ENCODE measurements at places on chromosomes 7 and 10. TPM values are rescaled to one million over a fixed set of nuclear protein-coding genes. Genes with fewer than 3 reads are reported as not detected.

- H3K27ac ChIP-seq = peak overlapping the region; percentile 100
- DNase-seq = no peak
- H3K4me1 ChIP-seq = no peaks in the 10 kb centered on the region
These were observed 972 bp downstream of the PHYH start for GRCh38 chr10:13298748-13299436.

The AGR2 gene
- 4.1 TPM for total RNA-seq

DNA sequence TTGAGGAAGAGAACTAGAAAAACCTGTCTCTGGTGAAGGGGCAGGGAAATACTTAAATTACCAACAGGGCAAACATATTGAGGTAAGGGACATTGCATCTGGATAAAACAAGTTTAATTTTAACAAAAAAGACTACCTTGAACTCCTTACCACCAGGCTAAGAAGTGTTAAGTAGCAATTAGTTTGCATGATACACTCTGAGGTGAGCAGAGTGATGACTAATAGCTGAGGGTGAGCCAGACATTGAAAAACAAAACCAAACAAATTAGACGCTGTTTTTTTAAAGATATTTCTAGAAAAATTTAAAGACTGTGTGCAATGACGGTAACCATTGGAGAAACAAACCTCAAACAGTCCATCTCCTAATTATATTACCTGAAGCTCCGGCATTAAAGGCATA is 105.9 kb downstream of the ANKRD7 start:
- H3K27ac ChIP-seq = no peak overlapping the region
- H3K4me3 ChIP-seq = no peak overlapping the region

The GNB2 gene
- total RNA-seq = 191 TPM

The SORCS1 gene
- 1.2 TPM for total RNA-seq

The MEOX2 gene
- total RNA-seq = 7.5 TPM

DNA sequence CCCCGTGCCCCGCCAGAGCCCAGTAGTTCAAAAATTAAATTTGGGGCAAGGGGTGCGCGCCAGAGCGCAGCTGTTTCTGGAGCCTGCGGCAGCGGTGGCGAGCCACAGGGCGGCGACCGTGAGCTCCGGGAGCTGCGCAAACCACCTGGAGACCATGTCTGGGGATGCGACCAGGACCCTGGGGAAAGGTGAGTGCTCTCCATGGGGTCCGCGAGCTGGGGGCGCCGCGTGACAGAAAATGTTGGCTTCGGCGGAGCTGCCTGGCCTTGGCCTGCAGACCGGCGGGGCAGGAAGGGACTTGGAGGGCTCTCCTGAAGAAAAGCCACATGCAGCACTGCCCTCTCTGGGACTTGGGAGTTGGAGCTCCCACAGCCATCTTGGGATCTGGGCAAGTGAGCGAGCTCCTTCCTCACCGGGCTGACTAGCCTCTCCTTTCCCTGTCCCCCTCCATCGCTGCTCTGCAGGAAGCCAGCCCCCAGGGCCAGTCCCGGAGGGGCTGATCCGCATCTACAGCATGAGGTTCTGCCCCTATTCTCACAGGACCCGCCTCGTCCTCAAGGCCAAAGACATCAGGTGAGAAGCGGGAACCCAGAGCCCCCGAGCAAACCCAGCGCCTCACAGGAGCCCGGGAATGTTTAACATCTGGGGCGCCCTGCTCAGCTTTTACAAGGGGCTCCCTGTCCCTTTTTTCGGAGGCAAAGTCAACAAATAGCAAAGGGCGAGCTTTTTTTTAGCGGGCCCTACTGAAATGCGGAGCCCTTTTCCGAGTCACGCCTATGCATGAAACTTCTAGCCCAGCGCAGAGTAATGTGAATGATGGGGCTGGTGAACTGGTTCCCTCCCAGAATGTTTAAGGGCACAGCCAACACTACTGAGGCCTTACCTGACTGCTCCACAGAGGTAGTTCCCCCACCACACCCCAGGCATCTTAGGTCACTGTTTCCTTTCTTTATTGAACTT is 6.1 kb downstream of the GSTO2 start:
- no peaks in the 10 kb centered on the region for H3K27me3 ChIP-seq
- H3K36me3 ChIP-seq = no peaks in the 10 kb centered on the region
- peak; percentile 68 for DNase-seq
- no peak overlapping the region for H3K27ac ChIP-seq
- H3K4me3 ChIP-seq = peak overlapping the region; percentile 7

DNA sequence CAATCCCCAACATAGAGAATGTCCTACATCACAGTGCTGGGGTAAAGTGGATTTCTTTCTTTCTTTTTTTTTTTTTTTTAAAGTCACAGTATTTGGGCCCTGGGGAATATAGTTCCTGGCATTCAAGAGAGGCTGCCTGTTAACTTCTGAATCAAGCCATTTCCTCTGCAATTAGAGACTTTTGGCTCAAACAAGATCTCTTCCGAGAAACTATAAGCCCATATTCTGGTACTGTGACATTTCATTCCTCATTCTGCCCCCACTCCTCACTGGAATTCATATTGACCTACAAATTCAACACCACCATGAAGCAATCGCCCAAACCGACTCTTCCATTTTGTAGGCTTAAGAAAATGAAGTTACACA is 187.4 kb downstream of the PHTF2 start:
- no peak overlapping the region for H3K27ac ChIP-seq
- H3K4me1 ChIP-seq = no peaks in the 10 kb centered on the region
- no peaks in the 10 kb centered on the region for H3K36me3 ChIP-seq
- no peaks in the 10 kb centered on the region for H3K27me3 ChIP-seq
- DNase-seq = no peak

The ANXA8L1 gene
- not detected for total RNA-seq

GRCh38 chr7:40977533-40977932 is 725.4 kb downstream of the INHBA start:
- no peaks in the 10 kb centered on the region for H3K36me3 ChIP-seq
- no peak overlapping the region for H3K4me3 ChIP-seq
- no peaks in the 10 kb centered on the region for H3K4me1 ChIP-seq
- H3K27ac ChIP-seq = no peak overlapping the region

The RHOBTB1 gene
- 10.5 TPM for total RNA-seq

DNA sequence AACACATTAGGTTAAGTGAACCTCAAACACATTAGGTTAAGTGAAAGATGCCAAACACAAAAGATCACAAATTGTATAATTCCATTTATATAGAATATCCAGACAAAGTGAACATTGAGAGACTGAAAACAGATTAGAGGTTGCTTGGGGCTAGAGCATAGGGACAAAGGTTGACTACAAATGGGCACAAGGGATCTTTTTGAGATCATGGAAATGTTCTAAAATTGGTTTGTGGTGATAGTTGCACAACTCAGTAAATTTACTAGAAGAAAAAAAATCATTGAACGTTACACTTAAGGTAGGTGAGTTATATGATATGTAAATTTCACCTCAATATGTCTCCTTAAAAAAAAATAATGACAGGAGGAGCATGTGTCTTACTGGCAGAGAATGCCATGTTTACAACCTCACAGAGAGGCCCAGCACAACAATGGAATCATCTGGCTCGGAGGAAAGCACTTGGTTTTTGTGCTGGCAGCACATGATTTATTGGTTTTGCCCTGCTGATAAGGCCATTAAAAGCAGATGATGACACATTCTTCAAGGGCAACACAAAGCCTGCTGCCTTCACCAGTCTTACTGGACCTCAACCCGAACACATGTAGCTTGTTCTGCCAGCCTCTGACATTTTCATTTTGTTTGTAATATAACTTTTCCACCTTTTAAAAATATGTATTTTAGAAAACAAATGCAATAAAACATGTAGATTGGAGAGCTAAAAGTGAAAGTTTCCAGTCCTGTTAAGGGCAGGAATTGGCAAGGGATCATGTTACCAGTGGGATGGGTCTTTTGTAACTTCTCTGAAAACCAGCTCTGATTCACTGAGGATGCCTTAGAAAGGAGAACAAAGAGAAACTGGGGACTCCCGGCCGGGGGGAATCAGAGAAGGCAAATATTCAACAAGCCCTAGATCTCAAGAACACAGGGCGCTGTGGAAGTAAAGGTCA is 11.9 kb upstream of the LMOD2 start:
- H3K27me3 ChIP-seq = no peaks in the 10 kb centered on the region
- DNase-seq = peak; percentile 5

DNA sequence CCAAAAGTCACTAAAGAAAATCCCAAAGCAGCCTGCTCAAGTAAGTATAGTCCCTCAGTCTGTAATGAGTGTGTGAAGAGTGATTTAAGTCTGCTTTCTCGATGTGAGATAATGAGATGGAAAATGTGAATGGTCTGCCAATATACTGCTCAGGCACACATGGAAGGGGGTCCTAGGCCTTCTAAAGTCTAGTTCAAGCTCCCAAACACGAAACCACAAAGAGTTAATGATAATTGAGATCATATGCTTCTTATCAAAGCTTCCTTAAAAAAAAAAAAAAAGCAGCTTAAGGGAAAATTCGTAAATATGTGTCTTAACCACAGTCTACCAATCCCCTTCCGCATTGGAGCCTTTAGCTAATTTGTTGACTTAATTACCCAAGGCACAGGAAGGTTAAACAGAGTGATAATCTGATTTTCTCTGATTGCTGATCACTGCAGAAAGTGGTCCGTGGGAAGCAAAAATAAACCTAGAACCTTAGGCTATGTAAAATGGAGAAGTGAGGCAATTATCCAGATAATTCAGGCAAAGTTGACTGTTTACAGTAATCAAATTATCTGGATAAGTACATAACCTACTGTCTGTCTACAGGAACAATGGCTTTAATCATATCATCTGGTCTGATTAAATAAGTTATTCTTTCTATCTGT is 172.9 kb downstream of the MBL2 start:
- H3K36me3 ChIP-seq = no peaks in the 10 kb centered on the region
- no peak overlapping the region for H3K27ac ChIP-seq
- H3K4me1 ChIP-seq = no peaks in the 10 kb centered on the region
- H3K4me3 ChIP-seq = no peak overlapping the region
- no peaks in the 10 kb centered on the region for H3K27me3 ChIP-seq
- DNase-seq = no peak

The TMEM213 gene
- not detected for total RNA-seq

The AOC1 gene
- total RNA-seq = 0.22 TPM

DNA sequence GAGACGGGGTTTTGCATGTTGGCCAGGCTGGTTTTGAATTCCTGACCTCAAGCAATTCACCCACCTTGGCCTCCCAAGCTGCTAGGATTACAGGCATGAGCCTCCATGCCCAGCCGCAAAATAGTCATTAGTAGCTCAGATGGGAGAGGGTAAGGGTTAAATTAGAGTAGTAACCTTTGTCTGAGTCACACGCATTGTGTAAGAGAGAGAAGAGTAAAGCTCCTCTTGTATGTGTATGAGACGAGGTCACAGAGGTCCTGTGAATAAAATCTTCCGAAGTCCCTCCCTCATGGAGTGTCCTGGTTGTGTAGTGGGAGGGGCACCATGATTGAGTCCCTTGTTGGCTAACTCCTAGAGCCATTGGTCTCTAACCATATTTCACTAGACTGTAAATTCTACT is 85.2 kb upstream of the CDC14C start:
- H3K4me3 ChIP-seq = no peak overlapping the region
- no peak overlapping the region for H3K27ac ChIP-seq
- H3K4me1 ChIP-seq = no peaks in the 10 kb centered on the region
- H3K36me3 ChIP-seq = no peaks in the 10 kb centered on the region
- H3K27me3 ChIP-seq = no peaks in the 10 kb centered on the region

The GLCCI1 gene
- total RNA-seq = 64.1 TPM

DNA sequence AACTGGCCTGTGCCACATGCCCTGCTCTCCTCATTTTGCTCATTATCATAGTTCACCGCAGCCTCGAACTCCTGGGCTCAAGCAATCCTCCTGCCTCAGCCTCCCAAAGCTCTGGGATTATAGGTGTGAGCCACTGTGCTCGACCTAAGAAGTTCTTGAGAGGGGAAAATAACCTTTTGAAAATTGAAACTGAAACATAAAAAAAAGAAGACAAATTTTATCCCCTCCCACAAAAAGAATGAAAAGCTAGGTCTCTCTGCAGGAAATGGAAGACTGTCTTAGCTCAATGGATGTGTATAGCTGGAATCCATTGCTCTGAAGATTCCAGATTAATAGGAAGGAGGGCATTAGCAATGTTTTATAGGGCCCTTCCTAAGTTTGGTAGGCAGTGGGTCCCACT is 2.0 kb upstream of the EXOC6 start:
- peaks cover 10% of the 10 kb centered on the region for H3K4me1 ChIP-seq
- no peaks in the 10 kb centered on the region for H3K36me3 ChIP-seq
- H3K4me3 ChIP-seq = no peak overlapping the region
- no peak overlapping the region for H3K27ac ChIP-seq
- H3K27me3 ChIP-seq = no peaks in the 10 kb centered on the region
- DNase-seq = no peak

All from thyroid gland (tissue), 4 donors.